Hepatocyte (in vitro differentiated cells): ENCODE measurements at places on chromosomes 7 and 10.

GRCh38 chr10:109969760-109970346 lies 37.9 kb upstream of the ADD3 start:
- no peak for DNase-seq

- DNase-seq = peak; percentile 81
Measured at GRCh38 chr7:152462995-152463708, 27.3 kb upstream of the KMT2C start.

GRCh38 chr10:86730227-86730626 lies 26.2 kb upstream of the BMPR1A start:
- no peak for DNase-seq

- DNase-seq = no peak
Measured at GRCh38 chr10:33913194-33913593, 578.7 kb upstream of the NRP1 start.

DNA sequence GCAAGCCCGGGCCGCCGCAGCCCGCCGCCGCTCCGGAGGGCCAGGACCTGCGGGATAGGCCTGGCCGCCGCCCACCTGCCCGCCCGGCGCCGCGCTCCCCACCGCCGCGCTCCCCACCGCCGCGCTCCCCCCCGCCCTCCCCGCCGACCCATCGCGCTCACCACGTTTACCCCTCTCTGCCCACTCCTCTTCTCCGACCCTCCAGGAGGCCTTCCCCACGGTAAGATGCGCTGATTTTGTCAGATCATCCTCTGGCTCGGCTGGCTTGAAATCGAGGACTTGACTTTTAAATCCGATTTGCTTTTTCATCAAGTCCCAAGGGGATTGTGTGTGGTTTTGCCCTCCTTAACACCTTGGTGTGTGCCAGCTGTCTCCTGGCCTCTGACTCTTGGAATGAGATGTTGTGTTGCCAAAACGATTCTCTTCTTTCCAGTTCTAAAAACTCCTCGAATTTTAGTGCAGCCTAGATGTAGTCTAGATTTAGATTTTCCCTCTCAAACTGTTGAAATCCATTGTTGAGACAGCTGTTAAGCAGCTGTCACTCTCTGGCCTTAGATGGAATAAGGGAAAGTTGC lies 738 bp downstream of the POM121 start:
- DNase-seq = no peak

DNA sequence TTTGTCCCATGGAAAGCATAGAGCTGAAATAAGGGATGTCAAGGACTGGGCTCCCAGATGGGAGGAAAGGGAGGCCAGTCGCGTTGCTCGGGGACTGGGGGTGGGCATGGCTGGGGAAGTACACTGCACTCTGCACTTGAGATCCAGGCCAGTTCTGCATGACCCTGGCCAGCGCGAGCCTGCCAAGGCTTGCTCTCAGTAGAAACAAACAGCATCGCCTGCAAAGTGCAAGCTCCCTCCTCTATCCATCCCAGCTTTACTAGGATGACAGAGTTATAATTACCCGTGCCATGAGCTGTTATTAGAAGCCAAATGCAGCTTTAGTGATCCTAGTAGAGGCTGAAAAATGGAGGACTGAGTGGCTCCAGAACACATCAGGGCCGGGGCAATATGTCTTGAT lies 43.9 kb upstream of the PDCD4 start:
- no peak for DNase-seq

DNA sequence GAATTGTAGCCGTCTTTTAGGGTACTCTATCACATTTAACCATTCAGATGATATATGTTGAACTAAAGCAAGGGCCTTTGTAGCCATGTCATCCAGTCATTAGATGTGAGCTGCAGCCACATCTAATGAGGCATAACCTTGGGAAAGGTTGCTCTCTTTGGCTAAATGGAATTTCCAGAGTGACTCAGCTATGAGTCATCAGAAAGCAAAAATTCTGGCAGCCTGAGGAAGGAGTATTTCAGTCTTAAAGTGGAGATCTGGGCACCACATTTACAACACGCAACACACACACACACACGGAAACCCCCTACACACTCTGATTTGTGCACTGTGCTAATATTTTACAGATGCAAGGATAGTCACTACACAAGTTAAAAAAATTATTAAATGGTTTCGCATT lies 176.9 kb upstream of the ZWINT start:
- DNase-seq = peak; percentile 18

- no peak for DNase-seq
Measured at GRCh38 chr10:129541200-129541599, 74.2 kb downstream of the MGMT start.

DNA sequence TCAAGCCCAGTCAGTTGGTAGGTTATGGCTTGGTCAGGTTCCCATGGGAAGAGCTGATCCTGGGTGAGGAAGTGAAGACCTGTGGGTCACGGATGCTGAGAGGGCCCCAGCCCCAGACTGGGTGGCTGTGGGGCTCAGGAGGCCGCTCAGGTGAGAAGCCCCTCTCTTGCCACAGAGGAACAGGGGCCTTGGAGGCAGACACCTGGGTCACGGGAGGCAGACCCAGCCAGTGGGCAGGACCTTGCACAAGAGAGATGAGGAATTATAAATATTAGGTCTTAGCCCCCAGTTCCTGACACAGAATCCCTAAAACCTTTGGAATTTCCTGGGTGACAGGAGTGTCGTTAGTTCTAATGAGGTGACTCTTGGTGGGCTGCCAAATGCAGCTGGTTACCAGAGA lies 10.6 kb upstream of the CRHR2 start:
- no peak for DNase-seq

- DNase-seq = peak; percentile 44
Measured at GRCh38 chr7:154841731-154842331, 161.1 kb downstream of the PAXIP1 start.

- DNase-seq = no peak
Measured at GRCh38 chr7:16084370-16084769, 337.0 kb downstream of the CRPPA start.

- DNase-seq = peak; percentile 72
Measured at GRCh38 chr7:8436965-8437364, 3.6 kb downstream of the NXPH1 start.

- peak; percentile 60 for DNase-seq
Measured at GRCh38 chr10:114874827-114875411, 53.3 kb downstream of the FHIP2A start.

- no peak for DNase-seq
Measured at GRCh38 chr10:124562425-124563060, 100.9 kb downstream of the LHPP start.

DNA sequence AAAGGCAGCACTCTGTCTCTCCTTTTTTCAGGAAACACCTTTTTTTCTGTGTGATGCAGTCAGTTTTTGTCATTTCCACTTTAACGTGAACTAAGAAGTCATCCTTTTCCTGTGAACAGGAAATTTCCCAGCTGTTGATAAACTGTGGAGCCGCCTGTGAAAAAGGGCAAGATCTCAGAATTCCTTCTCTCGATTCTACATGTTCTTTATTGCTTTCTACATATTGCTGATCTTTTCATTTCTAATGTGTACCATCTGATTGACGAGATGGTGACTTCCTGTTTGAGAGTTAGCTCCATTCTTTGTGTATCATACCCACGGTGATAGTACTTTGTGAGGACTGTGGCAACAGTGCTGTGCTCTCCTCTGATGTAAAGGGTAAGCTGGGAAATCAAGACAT lies 50.4 kb downstream of the ADD3 start:
- no peak for DNase-seq

DNA sequence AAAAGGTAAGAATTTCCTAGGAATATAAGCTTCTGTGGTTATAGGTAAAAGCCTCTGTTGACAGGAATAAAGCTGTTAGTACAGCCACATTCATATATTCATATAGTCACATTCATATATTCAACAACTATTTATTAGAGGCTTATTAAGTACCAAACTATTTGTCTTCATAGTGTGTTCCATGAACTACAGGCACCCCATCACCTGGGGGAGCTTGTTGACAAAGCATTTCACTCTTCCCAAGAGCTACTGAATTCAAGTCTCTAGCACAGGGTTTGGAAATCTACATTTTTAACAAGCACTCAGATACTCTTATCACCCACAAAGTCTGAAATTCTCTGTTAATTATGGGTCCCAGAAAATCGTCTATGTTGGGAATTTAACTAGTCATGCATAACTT lies 110.6 kb downstream of the RNLS start:
- DNase-seq = no peak

DNA sequence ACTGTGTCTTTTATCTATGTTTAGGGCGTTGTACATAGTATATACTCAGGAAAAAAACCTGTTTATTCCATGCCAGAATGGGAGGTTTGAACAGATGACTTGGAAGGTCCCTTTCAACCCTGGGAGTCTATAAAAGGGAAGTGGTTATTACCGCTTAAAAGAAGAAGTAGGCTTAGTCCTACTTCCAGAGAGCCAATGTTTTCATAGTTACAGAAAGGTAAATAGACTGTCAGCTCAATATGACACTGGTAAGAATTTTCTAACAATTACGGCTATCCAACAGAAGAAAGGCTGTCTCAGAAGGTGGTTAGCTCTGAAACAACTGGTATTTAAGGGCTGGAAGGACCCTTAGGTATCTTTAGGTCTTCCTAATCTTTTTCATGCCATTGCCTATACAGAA lies 1.1 kb upstream of the TFAM start:
- no peak for DNase-seq

DNA sequence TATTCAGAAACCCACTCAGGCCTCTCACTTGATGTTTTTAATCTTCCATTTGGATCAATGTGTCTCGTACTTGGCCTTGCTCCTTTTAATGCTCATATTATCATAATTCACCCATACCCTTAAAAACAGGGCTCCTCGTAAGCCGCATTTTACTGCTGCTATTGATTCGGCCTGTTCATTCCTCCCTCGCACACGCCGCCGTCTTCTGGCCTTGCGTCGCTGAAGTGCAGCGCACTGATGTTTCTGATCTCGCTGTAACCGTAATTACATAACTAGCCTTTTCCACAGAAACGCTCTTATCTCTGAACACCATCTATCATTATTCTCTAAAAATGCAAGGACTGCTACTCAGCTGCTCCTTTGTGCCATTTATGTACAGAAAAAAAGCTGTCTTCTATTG lies 544.5 kb upstream of the FOXK1 start:
- DNase-seq = no peak

- DNase-seq = no peak
Measured at GRCh38 chr10:129868449-129869035, 95.5 kb downstream of the EBF3 start.

DNA sequence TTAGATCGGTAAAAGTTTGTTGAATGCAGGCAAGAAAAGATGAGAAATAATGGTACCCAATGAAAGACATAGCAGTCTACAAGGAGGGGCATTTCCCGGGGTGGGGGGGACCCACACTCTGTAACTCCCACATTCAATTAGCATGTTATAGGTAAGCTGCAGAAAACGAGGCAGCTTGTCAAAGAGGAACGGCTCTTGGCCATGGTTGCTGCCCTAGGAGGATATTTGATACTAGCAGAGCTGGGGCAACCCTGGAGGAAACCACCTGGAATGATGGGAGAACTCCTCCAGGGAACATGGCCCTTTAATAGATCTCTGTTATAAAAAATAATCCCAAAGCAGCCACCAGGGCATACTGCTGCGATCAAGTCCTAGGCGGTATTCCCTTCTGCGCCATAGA lies 98.5 kb downstream of the EGFR start:
- DNase-seq = no peak

DNA sequence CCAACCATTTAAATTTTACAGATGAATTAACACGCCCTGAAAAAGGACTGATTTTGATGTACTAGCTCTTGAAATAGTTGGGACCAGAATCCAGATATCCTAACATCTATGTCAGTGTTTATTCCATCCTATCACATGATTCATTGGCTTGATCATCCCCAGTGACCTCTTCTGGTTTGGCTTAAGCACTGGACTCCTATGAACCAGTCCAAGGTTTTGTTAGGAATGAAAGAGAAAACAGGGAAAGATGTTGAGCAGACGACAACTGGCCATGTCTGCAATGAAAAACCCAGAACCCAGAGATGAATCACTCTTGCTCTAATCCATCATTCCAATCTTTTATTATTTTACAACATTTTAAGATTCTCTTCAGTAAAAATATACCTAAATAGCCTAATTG lies 1080.9 kb downstream of the SORCS1 start:
- DNase-seq = no peak

DNA sequence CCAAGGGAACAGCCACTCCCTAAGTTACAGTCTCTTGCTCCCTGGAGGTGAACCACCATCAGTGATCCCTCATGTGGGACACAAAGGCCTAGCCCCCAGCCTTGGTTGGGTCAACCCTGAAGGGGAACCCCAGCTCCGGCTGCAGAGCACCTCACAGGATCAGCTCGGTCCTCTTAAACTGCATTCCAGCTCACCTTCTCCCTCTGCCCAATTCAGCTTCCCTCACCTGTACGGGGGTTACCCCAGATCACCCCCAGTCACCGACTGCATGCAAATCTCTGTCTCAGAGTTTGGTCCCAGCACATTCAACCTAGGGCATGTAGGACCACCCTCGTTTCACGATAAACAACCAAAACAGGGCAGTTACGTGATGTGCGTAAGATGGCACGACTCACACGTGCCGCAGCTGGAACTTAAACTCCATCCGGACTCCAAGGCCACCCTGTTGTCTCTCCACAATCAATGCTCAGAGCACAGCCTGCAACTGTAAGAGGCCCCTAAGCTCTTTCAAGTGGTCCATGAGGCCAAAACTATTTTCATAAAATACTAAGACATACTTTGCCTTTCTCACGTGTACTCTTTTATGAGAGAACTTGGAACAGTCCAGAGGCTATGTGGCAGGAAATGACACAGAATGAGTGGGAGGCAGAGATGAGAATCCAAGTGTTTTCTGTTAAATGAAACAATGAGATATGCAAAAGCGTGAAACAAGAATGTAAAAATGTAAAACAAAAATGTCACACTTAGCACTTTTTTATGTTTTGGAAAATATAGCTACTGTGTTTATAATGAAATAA lies 285.2 kb downstream of the PTPRN2 start:
- DNase-seq = no peak

DNA sequence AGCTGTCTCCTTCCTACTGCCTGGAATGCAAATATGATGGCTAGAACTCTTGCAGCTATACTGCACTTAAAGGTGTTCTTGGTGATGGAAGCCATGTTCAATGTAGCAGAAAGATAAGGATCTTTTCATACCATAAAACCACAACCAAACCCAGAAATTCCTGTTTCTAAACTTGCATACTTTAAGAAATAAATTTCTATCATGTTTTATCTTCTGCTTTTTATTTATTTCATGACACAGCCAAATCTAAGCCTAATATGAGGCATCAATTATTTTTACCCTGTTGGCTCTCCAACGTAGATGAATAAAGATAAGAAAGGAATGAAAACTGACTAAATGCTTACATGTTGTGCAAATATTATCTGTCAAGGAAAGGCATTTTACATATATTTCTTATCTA lies 224.1 kb downstream of the DOCK4 start:
- no peak for DNase-seq

- no peak for DNase-seq
Measured at GRCh38 chr7:17370901-17371585, 72.6 kb downstream of the AHR start.
